Eye (tissue), 1 donor: ENCODE measurements at places on chromosomes 5 and 9.

DNA sequence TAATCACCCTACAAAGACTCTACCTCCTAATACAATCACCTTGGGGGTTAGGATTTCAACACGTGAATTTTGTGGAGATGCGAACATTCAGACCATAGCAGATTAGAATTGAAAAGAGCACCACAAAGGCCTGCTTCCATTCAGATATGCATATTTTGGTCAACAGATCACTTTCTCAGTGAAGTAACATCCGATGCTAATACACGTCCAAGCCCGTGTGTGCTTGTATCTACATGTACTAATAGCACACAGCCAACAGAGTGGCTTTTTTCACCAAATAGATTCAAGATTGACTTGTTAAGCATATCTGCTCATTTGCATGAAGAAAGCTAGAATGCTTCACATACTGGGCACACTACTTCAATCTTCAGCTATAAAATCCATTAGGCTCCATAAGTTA is 35.6 kb upstream of the SSBP2 start:
- DNase-seq, result peak; percentile 44

- DNase-seq, result no peak
Measured at GRCh38 chr5:134975078-134975715, 7.5 kb downstream of the CATSPER3 start.

DNA sequence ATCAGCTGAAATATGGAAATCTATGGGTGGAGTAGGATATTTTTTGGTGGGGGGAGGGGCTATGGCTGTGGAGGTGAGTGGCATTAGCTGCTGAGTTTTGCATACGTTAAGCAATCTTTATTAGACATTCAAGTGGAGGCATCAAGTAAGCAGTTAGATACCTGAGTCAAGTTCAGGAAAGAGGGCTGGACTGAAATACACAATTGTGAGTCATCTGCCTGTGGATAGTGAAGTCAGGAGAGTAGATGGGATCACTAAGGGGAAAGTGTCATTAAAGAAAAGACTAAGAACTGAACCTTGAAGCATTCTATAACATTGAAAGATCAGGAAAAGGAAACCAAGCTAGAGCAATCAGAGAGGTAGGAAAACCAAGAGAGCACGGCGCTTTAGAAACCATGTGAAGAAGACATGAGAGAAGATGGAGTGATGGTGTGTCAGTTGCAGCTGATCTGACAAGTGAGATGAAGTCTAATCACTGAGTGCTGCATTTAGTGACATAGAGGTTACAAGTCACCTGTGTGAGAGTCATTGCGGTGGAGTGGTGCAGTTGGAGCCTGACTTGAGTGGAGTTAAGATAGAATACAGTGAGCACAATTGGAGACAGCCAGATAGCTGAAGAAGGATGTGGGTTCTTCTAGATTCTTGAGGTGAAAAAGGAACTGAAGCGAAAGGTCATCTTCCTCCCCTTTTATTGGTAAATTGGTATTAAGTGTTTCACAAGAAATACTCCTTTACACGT is 88.7 kb downstream of the PIP5K1B start:
- DNase-seq, result no peak

GRCh38 chr5:108111736-108112135 is 270.2 kb downstream of the FBXL17 start:
- no peak for DNase-seq

GRCh38 chr9:137008312-137008711 is 11.9 kb upstream of the CLIC3 start:
- no peak for DNase-seq

- no peak for DNase-seq
Measured at GRCh38 chr5:133347039-133347438, 265.3 kb downstream of the FSTL4 start.
